ENCODE measurements at places on chromosomes 11 and 22.

GRCh38 chr11:86990031-86990430, 34.8 kb upstream of the FZD4 start:
- H3K36me3 ChIP-seq, result no peaks in the 10 kb centered on the region
- no peak for DNase-seq
- no peaks in the 10 kb centered on the region for H3K27me3 ChIP-seq
- no peak overlapping the region for H3K4me3 ChIP-seq
- H3K4me1 ChIP-seq, result no peaks in the 10 kb centered on the region

DNA sequence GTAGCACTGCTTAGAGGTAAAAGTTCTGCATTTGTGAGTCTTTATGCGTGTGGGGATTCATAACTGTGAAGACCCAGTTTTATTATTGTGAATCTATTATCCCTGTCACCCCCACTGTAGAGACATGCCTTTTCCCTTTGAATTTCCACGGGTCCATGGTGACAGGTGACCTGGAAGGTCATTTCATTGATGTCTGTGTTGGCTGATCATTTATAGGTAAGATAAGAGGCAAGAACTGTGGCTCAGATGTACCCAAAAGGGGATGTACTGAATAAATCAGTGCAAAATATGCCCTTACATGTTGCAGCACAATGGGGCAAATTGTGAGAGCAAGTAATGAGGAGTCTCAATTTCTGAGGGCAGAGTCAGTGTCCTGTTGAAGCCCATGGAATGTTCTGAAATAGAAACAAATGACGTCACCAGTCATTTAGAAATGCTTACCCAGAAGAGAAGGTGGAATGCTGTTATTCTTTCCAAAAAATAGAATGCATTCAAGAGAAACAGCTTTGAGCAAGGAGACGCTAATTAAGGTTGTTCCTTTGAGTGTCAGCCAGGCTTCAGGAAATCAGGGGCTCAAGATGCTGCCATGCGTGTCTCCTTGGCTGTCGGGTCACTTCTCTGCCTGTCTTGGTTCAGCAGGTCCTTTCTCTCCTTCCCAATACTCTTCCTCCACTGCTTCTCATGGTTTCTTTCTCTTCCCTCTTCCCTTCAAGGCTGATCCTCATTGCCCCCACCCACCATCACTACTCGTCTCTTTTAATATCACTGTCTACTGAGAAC, 118.7 kb upstream of the E2F8 start:
- no peaks in the 10 kb centered on the region for H3K4me1 ChIP-seq
- no peak for DNase-seq
- H3K27ac ChIP-seq, result peak overlapping the region; percentile 8

GRCh38 chr11:40054631-40055030, 1404.8 kb downstream of the LRRC4C start:
- no peak overlapping the region for H3K27ac ChIP-seq
- DNase-seq, result no peak
- H3K4me1 ChIP-seq, result no peaks in the 10 kb centered on the region
- no peaks in the 10 kb centered on the region for H3K27me3 ChIP-seq
- H3K4me3 ChIP-seq, result no peak overlapping the region
- no peaks in the 10 kb centered on the region for H3K36me3 ChIP-seq

DNA sequence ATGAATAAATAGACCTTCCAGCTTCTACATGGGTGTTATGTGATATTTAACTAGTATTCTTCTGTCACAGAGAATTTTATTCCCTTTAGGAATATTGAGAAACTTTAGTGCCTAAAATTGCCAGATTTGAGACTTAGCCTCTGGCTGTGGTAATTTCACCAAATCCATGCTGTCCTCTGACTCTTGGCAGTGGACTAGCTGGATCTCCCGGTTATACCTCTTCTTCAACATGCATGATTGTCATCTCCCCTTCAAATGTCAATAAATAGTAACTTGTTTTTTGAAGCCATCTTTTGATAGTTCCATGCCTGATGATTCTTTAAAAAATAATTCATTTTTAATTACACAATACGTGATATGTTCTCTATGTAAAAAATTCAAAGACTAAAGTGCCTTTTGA, 8.4 kb downstream of the AQP11 start:
- no peak overlapping the region for H3K27ac ChIP-seq
- no peak overlapping the region for H3K4me3 ChIP-seq
- H3K4me1 ChIP-seq, result no peaks in the 10 kb centered on the region
- H3K36me3 ChIP-seq, result no peaks in the 10 kb centered on the region
- DNase-seq, result no peak

GRCh38 chr11:63652671-63653070, 18.5 kb downstream of the ATL3 start:
- H3K4me1 ChIP-seq, result no peaks in the 10 kb centered on the region
- H3K36me3 ChIP-seq, result peaks cover 81% of the 10 kb centered on the region
- no peaks in the 10 kb centered on the region for H3K27me3 ChIP-seq
- no peak overlapping the region for H3K4me3 ChIP-seq
